CD4-positive, alpha-beta T cell treated with Interleukin-4 for 4 hours (primary cell): ENCODE measurements at places on chromosomes 12 and 14.

DNA sequence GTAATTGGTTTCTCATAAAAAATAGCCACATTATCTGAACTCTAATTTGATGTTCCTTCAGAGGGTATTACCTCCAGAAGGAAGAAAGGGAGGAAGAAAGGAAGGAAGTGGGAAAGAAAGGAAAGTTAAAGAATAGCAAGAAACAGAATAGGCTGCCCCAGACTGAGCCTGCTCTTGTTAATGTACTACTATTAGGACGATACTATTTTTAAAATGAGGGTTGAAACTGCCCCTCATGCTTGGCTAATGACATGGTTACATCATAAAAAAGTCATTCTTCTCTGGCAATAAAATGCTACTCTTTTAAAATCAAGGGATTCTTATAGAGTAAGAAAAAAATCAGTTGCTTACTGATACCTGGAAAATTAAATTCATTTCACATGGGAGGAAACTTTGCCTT, 253.0 kb downstream of the KTN1 start:
- no peak for DNase-seq

- no peak for DNase-seq
These were observed 94.6 kb downstream of the TMEM30B start for GRCh38 chr14:61186341-61187195.

GRCh38 chr12:118249547-118249946, 113.6 kb downstream of the PEBP1 start:
- DNase-seq: no peak

GRCh38 chr12:69684466-69684865, 14.6 kb downstream of the BEST3 start:
- no peak for DNase-seq

- no peak for DNase-seq
These were observed 3.1 kb downstream of the DGKA start for GRCh38 chr12:55933799-55934742.
